Mucosa of gallbladder (tissue), 1 donor: ENCODE measurements at places on chromosomes 12 and 14.

GRCh38 chr12:51954561-51955361, 3.3 kb downstream of the ACVR1B start:
- DNase-seq, result no peak

DNA sequence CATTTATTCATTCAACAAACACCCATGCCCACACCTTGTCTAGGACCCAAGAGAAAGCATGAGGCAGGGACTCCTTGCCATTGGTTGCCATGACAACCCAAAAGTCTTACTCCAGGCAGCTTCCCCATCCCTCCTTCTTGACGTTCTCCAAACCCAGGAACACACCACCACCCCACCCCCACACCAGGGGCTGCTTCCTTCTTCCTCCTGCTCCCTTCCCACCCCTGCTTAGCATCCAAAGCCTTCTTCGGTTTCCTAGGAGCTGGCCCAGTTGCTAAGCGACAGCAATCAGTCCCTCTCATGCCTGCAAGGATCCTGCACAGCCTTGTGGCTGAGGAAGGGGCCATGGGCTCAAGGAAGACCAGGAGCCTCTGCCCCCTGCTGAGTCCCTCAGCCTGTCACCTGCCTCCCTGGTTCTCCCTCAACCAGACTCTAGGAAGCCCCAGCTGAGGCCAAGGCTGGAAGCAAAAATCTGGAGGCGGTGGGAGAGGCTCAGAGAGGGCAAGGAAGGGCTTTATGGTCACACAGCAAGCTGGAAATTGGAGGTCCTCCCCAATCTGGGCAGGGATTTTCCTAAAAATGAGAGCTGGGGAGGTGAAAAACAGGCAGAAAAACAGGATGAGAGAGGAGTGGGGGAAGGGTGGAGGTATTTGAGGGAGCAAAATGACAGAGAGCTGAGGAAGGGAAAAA, 15.4 kb downstream of the RASAL1 start:
- DNase-seq, result no peak

DNA sequence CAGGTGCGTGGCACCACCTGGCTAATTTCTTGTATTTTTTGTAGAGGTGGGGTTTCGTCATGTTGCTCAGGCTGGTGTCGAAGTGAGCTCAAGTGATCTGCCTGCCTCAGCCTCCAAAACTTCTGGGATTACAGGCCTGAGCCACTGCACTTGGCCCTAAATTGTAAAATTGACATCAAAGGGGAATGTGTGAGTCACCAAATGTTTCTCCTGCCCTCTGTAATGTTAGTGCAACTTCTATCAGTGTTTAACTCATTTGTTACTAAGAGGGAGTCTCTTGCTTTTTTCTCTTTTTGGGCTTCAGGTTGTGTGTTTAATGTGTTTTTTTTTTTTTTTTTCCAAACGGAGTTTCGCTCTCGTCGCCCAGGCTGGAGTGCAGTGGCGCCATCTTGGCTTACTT, 2.3 kb downstream of the TULP3 start:
- DNase-seq, result no peak

DNA sequence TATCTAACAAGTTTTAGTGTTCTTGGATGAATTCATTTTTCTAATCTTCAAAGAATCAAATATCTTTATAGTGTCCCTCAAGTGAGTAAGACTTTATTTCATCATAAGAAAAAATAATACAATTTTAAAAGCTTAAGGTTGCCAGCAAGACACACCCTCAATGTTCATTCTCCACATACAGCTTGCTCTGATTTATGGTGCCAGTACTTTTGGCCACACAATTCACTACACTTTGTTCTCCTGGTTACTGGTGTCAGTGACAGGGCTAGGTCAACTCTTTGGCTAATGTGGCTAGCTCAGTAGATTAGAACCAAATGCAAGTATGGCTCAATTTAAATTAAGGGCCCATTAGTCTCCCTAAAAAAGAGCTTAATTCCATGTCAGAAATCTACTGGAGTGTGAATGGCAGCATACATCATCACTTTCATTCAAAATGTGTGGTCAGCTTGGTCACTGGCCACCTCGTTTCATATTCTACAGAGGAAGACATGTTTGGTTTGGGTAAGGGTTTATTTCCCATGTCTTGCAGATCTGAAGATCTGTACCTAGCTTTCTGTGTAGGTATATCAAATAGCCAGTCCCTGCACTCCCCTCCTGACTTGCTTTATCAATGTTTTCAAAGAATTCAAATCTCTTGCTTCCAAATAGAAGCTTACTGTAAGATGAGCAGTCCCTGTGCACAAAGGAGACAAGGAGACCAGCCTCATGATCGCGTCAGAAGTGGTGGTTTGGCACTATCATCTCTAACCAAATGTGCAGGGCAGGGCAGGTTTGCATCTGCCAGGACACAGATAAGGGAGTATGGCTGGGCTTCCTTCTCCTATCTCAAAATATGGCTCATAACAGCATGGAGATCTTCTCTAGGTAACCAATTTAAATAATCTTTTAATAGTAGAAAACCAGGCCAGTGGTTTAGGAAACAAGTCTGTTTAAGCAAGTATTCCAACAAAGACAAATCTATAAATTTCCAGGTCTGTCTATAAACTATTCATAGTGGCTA, 31.3 kb downstream of the HECTD4 start:
- DNase-seq, result no peak

DNA sequence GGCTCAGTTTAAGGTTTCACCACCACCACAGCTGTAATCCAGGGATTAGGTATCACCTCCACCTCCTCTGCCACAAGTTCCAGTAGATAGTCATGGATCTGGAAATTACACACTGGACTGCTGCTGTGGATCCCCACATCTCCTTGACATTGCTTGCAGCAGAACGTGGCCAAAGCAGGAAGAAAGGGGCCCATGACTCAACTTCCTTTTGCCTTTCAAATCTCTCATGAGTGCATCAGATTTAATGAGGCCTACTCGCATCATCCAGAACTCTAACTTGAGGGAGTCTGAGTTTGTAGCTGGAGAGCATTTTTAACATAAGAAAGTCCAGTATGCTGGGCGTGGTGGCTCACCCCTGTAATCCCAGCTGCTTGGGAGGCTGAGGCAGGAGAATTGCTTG, 29.2 kb upstream of the TMED10 start:
- no peak for DNase-seq

DNA sequence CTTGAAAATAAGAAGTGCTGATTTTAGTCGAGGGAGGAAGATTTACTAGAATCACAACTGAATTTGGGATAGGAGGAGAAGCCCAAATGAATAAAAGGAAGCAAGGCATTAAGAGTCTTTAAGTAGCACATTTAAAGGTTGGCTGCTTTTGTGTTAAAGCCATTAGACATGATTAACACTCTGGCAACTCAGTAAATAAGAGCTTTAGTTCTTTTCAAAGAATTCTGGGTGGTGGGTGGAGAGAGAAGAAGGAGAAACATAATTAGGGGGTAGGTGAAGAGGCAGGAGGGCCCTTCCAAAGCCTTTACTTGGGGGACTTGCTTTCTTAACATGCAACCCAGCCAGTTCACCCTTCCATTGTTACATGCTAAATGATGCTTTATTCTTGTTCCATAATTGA, 284.6 kb upstream of the SEL1L start:
- DNase-seq, result no peak

DNA sequence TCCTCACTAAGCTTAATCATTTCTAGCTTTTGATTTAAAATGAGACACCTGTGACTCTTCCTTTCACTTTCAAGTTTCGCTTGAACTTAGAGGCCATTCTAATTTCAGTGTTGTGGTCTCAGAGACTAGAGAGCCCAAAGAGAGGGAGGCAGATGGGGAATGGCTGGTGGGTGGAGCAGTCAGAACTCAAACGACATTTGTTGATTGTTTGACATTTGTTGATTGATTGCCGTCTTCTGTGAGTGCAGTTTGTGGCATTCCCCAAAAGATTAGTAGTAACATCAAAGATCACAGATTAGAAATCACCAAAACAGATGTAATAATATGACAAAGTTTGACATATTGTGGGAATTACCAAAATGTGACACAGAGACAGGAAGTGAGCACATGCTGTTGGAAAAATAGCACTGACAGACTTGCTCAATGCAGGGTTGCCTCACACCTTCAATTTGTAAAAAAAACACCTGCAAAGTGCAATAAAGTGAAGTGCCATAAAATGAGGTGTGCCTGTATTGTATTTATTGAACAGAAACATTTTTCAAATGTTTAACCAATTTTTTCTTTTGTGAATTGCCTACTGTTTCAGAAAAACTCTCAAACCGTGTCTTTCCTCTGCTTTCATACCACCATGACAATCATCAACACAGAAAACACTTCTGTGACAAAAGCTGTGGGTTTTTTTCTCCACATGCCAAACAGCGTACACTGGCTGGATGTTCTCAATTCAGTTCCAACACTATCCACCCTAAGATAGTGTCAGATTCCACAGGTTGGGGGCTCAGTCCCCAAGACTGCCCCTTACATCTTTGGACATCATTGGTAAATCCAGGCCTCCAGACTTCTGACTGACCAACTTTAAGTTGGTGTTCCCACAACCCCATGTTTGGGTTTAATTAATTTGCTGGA, 376.3 kb upstream of the RGS6 start:
- no peak for DNase-seq

DNA sequence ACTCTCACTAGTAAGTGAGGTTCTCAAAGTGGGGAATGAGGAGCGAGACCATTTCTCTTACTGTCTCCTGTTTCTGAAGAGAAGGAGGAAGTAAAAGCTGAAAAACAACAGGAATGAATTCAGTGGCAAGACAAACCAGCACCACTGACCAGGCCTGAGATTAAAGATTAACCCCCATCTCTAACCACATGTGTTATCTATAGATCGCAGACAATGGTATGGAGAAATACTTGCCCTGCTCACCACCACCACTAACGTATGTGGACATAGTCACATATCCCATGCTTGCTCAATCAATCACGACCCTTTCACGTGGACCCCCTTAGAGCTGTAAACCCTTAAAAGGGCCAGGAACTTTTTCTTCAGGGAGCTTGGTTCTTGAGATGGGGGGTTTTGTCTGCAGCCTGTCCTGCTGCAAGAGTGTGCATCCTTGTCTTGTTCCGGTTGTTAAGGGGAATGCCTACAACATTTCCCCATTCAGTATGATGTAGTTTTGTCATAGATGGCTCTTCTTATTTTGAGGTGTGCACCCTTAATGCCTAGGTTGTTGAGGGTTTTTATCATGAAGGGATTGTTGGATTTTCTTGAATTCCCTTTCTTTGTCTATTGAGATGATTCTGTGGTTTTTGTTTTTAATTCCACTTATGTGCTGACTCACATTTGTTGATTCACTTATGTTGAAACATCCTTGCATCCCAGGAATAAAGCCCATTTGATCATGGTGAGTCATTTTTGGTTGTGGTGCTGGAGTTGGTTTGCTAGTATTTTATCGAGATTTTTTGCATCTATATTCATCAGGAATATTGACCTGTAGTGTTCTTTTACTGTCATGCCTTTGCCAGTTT, 698.8 kb upstream of the LMO3 start:
- no peak for DNase-seq

DNA sequence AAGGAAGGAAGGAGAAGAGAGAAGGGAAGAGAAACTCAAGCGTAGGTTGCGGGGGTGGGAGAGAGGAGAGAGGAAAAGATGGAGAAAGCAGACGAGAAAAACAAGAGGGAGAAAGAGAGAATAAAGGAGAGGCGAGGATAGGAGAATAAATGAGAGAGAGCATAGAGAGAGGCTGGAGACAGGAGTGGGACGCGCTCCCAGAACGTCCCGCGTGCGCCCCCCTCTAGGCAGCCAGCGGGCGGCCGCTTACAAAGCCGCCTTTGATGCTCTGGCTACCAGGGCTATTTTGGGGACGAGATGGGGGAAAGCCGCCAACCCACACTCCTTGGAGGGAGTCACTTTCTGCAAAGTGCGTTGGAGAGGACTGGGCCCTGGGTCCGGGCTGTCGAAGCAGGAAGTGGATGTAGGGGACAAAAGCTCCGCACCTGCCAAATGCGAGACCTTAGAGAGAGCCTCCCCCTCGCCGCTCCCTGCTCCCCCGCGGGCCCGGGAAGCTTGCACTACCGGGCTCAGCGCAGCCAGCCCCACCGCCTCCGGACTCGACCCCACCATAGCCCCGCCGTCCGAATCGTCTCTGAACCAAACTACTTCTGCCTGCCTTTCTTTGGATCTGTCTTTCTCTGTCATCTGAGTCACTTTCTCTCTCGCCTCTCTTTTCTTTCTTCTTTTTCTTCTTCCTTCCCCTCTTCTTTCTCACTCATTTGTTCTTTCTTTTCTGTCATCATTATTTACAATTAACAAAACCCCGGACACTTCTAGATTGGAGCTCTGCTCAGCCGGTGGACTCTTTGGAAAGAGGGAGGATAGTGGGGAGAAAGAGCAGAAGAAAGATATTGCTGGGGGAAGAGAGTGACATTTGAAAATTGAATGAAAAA, 8.0 kb downstream of the ASCL1 start:
- no peak for DNase-seq

- DNase-seq, result no peak
These were observed 613 bp downstream of the ARHGEF40 start for GRCh38 chr14:21070610-21071224.

- DNase-seq, result no peak
These were observed 128.2 kb downstream of the VRK1 start for GRCh38 chr14:96925422-96925821.

GRCh38 chr12:58347188-58347587, 405.8 kb downstream of the ATP23 start:
- DNase-seq, result no peak

GRCh38 chr14:68089146-68089731, 269.7 kb downstream of the RAD51B start:
- DNase-seq, result no peak

GRCh38 chr12:5433845-5434646, 2.1 kb downstream of the NTF3 start:
- DNase-seq, result no peak

DNA sequence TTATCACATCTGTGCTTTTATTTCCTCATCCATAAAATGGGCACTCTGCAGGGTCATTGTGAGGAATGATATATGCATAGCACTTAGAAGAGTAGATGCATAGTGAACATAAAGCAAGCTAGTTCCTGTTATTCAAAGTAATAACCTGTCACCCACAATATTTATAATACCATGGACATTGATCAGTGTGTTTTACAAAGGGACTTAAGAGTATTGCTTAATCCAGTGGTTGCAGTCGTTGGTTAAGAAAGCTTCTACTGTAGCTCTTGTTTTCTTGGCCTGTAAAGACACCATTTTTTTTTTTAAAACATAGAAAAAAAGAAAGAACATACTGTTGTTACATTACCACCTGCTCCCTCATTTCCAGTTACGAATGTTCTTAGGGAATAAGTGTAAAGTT, 13.1 kb downstream of the METAP2 start:
- no peak for DNase-seq

GRCh38 chr14:88384718-88385117, 739 bp upstream of the SPATA7 start:
- no peak for DNase-seq

DNA sequence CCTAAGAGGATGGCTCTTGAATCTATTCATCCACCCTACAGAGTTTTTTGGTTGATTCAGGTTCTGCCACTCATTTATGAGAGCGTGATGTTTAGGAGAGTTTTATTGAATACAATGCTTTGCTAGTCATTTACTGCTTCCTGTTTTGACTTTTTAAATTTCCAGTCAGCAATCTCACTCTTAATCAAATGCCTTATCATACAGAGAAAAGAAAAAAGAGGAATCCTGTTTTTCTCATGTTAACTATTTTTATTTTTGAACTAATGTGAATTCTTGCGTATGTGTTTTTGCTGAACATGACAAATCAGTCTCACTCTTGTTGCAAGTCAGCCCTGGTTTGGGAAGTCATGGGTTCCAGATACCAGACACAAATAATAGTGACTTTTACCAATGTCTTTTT, 22.1 kb upstream of the LGMN start:
- DNase-seq, result no peak
